ENCODE measurements at places on chromosomes 11 and 22.

GRCh38 chr22:23519442-23520157 is 60.5 kb downstream of the IGLL1 start:
- DNase-seq: no peak

GRCh38 chr11:117597071-117597470 is 199.9 kb downstream of the DSCAML1 start:
- no peak for DNase-seq

GRCh38 chr11:114308689-114309089 is 12.5 kb downstream of the NNMT start:
- DNase-seq: no peak

GRCh38 chr22:23565305-23565914 is 14.7 kb downstream of the IGLL1 start:
- DNase-seq: no peak

DNA sequence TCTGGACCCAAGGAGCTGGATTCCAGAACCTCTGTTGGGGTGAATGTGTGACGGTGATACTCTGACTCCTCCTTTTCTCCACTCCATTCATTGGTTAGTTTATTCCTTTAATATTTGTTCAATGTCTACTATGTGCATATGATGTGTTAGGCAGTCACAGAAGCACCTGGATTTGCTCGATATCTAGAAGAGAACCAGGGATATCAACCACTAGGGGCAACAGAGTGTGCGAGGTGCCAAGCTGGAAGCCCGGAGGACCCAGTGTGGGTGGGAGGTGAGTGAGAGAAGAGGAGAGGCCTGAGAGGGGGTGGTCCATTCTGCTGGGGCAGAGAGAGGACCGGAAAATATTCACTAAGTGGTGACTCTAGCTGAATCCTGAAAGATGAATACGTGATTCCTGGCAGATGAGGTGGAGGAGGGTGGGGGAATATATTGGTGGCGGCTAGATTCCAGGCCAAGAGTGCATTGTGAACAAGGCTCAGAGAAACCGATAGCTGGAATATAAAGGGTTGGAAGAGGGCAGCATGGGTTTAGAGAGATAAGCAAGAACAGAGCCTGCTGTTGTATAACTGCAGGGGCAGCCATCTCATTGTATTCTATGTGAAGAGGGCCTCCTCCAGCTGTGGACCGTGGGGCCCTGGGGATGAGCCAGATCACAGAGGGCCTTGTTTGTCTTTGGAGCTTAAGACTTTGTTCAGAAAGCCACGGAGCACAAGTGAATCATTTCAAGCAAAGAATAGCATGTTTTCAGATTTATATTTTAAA is 6.9 kb upstream of the TIMP3 start:
- DNase-seq: no peak

Data from bone marrow (tissue), 2 donors.